Fibroblast of skin of right quadriceps (primary cell): ENCODE measurements at places on chromosomes 5 and 9.
A peak's percentile ranks its signal among the peaks of the same experiment; 100 is the strongest.

DNA sequence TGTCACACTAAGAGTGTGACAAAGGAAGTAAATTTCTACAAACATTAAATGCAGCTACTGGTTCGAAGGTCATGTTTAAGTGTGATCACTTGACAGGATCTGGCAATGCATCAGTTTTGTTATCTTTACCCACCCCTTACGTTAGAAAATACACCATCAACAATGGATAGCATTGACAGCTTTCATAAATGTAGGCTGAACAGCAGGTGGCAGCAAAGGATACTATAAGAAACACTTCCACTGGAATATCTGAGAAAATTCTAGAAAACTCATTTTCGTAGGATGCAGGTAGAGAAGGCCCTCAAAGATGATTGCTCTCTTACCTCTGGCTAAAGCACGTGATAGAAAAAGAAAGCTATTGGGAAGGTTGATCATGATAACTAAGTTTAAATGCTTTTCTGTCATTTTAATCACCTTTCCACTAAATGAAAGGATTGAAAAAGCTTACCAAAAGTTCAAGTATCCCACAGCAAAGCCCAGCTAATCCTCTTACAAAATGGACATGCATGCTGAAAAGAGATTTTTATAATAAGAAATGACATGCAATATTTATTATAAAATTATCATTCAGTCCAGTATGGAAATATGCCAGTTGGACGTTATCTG, 292.5 kb downstream of the PARP8 start:
- DNase-seq = peak; percentile 10

DNA sequence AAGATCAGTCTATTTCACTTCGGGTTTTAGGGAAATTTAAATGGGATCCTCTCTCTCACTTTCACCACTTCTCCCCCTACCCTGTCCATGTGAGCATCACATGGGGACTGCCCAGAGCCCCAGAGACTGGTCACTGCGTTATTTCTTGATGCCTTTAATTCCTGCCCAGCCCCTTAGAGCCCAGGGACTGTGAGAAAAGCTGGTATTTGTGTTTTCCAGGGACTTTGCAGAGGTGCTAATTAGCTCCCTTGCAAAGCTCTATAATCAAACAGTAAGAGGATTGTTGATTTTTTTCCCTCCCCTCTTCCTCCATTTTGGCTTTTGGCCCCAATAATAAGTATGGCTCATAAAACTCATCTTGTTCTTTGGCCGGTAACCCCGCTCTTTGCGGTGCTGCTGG, 35.6 kb downstream of the NTRK2 start:
- no peak for DNase-seq

DNA sequence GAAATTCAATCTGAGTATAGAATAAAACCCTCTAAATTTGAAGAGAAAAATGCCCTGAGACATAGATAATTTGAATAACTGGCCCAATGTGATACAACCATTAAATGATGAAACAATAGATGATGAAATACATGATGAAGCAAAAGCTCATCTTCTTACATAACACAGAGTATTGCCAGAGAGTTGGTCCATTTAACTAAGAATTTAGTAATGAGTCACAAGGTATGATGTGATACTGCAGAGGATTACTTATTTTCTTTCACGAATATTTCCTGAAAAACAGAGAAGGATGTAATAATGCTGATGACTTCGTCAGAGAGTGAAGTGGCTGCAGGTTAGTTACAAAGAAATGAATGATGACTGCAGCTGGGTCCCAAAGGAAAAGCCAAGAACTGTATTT, 379.3 kb downstream of the CDH12 start:
- peak; percentile 1 for DNase-seq

GRCh38 chr5:110702704-110703103, 23.8 kb downstream of the TMEM232 start:
- no peak for DNase-seq

DNA sequence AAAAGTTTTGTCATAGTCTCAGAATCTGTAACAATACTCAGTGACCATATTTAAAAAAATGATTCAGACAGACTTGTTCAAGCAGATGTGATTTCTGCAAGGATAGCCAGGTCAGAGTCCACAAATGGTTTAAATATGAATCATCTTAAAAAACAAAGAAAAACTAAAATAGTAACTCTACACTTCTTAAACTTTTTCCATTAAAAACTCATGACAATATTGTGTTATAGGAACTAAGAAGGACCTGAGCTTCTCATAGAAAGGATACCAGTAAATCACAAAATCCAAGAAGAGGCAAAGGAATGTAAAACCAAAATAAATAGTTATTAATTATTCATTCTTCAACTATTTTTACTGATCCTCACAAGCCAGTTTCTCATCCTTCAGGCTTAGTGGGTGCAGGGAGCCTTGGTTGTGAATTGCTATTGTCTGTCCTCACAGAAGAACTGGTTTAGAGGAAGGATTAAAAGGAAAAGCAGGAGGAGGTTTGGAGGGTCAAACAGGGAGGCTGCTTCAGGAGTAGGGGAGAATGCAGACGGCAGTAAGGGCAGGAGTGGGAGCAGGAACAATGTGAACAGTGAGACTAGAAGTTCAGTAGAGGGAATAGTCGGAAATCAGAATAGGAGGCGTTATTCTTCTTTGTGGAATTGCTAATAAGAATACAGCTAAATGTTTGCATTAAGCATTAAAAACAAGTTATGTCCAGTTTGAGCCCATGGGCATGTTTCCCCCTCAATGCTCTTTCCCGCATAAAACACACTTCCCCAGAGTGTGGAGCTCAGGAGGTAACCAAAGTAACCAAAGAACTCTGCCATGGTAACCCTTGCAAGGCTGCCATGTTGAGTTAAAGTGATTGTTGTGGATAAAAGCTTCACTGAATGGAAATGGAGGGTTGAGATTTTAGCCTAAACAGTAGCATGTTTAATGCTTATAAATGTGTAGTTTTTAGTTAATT, 110.7 kb downstream of the CCDC192 start:
- peak; percentile 87 for DNase-seq

DNA sequence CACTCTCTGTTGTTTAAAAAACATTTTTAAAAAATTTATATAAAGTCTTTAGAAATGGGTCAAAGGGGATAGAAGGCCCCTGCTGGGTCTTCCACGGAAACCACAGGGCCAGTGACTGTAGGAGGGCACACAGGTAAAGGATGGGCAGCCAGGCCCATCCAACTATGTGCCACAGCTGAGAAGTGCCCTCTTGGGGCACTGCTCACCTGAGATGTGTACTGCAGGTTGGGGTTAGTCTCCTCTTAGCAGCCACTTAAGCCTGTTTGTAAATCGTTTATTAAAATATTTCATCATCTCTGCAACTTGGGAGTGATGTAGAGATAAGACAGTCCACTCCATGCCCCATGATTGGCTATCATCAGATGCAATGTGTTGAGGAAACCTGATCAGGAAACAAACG, 222.4 kb downstream of the DIRAS2 start:
- no peak for DNase-seq

DNA sequence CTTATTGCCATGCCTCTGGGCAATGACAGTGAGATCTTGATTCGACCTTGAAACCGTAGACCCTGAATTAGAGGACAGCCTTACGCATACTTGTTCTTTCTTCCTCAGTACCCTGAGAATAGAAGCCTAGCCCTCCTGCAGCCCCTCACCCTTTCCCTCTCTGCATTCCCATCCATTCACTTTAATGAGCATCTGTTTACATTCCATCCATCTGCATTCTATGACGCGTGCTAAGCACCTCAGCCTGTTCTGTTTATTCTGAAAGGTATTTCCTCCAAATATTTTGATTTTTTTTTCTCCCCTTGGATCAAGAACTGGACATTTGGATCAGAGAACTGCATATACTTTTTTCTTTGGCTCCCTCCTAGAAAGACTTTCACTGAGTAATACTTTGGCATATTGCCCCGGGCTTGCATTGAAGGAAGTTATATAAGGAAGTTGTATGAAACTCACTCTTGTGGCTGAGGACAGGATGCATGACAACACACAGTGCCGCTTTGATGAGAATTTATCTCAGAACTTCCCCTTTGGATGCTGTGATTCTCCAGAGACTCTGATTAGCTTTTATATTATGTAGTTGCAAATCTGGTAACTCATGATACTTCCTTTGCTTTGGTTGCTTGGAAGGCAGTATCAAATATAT, 15.7 kb downstream of the TMEM8B start:
- DNase-seq = peak; percentile 92

DNA sequence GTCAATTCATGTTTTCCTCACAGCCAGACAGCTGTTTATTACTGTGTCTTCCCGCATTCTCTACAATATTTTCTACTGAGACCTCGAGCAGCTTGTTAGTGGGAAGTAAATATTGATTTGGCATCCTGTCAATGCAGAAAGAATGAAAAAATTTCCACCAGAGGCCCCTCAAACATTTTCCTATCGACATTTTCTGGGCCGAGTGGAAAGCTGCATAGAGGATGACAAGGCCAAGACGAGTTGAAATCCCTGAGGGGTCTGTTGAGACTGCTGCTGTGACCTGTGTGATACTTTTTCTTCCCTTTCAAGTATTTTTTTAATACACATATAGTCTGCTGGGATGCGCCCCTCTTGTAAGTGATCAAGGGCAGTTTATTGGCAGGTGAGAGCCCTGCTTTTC, 91.4 kb upstream of the SH3GL2 start:
- DNase-seq = no peak

DNA sequence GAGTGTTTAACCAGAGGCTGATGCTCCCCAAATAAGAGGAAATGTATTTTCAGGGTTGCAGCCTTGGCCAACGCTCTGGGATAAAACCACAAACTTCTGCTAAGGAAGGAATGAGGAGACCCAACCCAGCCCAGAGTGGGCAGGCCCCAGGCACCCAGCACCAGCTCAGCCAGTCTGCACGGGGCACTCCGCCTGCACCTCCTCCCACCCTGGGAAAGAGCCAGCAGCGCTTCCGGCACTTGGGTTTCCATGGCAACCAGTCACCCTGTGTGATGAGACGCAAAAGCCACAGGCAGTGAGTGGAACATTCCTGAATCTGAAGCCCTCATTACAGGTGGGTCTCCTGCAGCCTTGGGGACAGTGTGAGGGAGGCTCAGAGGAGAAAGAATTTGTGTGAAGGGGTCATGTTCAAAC, 85.2 kb upstream of the ZBTB43 start:
- DNase-seq = peak; percentile 67

DNA sequence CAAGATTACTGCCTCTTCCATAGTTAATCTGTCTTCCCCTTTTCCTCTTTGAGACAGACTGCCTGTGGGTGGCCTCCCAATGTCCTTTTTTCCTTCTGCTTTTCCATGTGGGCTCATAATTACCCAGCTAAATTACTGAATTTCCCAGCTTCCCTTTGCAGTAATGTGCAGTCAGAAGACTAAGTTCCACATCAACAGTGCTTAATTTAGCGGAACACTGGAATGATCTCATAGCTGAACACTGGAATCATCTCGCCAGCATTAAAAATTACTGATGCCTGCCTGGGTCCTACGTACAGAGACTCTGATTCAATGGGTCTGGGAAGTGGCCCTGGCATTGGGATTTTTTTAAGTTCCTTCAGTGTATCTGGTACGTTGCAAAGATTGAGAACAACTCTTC, 84.3 kb downstream of the DNAH5 start:
- DNase-seq = no peak

DNA sequence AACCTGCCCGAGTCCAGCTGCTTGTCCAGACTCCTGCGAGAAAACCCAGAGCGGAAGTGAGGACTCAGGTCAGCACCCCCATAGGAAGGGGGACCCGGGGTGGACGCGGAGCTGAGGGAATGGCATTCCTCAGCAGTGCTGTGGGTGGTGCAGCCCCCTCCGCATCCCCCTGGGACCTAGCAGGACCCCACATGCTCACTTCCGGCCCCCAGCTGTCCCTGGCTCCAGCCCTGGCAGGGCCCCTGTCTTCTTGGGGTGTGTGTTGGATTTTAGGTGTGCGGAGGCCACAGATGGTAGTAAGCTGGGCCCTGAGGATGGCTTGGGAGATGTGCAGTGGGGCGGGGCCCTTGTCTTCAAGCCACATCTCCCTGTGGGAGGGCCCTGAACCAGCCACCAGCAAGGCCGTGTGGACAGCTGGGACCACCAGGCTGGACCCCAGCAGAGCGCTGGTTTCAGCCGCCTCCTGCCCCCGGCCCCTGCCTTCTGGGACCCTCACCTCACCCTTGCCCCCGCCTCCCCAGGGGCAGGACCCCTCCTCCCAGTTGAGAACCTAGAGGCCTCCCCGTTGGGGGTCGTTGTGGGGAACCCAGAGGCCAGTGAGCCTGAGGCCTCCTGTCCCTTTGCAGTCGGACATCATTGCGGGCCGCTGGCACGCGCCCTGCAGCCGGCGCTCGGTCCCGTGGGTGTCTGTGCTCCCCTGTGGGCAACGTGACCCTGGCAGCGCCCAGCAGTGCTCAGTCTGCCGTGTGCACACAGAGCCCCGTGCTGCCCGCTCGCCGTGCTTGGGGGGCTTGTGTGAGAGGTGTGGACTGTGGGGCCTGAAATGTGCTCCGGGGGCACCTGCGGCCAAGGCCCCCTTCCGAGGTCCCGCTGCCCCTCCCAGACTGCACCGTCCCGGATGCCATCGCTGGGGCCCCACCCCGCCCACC, 10.8 kb upstream of the SLC9A3 start:
- DNase-seq = no peak

DNA sequence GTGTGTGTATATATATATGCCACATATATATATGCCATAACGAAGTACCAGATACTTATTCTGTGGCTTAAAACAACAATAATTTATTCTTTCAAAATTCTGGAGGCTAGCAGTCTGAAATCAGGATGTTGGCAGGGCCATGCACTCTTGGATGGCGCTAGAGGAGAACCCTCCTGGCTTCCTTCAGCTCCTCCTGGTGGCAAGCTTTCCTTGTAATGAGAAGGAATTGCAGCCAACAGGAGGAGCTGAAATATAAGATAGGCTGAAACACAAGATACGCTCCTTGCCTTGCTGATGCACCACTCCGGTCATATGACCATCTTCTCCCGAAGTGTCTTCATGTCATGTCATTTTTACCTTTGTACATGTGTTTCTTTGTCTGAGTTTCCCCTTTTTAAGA, 368.1 kb upstream of the CTNND2 start:
- DNase-seq = no peak

DNA sequence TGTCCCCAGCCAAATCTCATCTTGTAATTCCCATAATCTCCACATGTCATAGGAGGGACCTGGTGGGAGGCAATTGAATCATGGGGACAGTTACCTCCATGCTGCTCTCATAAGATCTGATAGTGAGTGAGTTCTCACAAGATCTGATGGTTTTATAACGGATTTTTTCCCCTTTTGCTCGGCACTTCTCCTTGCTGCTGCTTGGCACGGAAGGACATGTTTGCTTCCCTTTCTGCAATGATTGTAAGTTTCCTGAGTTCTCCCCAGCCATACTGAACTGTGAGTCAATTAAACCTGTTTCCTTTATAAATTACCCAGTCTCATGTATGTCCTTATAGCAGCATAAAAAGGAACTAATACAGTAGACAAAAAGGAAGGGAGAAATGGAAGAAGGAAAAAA, 76.7 kb upstream of the CCNG1 start:
- DNase-seq = no peak

- no peak for DNase-seq
Observed at GRCh38 chr5:126410623-126411022, 12.6 kb upstream of the GRAMD2B start.

DNA sequence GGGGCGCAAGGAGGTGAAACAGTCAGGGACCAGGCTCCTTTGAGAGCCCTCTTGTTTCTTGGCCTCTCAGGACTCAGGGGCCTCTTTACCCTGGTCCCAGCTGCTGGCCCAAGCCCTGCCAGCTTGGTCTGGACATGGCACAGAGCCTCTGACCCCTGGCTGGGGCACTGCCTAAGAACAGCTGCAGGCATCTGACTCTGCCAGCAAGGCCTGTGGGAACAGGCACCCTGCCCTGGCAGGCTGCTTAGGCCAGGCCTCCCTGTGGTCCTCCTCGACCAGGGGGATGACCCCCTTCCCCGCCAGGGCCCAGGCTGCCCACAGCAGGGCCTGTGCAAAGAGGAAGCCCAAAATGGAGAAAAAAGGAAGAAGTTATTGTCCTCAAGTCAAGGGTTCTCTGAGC, 25.5 kb downstream of the OLFML2A start:
- DNase-seq = no peak
